ENCODE measurements at places on chromosomes 1 and 21.
A peak's percentile ranks its signal among the peaks of the same experiment; 100 is the strongest.

DNA sequence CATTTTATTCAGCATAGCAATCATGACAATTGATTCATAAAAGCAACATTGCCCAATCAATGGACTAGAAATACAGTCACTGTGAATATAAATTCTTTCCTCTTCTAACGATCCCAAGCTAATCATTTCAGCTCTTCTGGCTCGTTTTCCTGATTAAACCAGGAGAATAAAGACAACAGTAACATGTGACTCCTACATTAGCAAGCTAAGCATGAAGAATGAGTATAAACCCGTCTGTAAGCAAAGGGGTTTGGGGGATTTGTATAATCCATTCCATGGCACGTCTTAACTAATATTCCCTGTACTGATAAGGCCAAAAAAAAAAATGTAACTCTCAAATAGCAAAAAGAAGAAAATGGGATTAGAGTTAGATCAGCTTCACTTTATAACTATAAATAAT is 21.6 kb downstream of the IRF2BP2 start:
- no peak for DNase-seq

DNA sequence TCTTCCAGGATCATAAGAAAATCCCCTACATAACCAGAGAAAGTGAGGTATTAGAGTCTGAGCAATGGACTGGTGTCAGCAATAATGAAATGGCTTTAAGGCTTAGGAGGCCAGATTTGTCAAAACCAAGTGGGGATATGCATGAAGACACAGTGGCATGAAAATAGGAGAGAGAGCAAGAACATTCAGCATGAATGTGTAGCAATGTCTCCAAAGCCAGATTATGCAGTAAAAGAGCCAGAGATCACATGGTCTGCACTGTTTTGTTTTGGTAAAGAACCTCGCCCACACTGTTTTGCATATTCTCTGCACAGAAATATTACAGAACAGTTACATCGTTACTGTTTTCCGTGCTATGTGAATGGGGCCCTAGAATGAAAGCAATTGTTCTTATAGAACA is 589.4 kb downstream of the PLPP3 start:
- DNase-seq, result no peak

DNA sequence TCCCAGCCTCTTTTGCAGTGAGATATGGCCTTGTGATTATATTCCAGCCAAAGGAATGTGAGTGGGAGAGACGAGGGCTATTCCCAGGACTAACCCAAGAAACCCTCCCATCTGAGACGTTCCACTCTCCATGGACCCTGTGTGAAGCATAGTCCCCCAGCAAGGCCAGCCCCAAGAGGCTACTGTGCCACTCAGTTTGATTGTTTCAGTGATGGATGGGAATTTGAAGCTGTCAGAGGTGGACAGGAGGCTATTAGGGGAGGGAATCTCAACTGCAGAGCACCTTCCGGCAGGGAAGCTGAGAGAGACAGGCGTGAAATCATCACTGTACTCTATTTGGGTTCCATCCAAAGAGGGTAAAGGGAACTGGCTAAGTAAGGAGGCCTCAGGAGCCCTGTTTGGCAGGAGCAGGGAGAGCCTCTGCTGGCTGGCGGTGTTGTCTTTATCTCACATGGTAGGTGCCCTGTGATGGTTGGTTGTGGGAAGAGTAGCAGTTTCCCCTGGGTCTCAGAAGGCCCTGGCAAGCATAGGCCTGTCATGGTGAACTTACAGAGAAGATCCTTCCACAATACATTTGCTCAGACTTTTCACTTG is 3.4 kb upstream of the TEX35 start:
- no peak for DNase-seq

DNA sequence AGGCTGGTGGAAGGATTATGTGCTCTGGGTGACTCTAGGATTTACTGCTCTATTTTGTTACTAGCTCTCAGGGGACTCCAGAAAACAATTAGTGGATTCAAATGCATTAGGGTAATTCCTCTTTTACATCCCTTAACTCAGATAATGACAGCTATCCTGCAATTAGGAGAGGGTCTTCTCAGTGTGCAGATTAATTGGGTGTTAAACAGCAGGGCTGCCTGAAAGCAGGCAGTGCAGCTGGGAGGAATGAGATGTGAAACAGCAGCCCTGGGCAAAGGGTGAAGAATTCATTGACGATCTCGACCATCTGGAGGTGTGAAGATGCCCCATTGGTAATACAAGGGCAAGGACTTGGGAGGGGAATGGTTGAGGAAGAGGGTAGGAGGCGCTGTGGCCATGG is 66.1 kb downstream of the HTR6 start:
- no peak for DNase-seq

GRCh38 chr1:100348549-100349144 is 3.7 kb upstream of the CDC14A start:
- DNase-seq, result no peak

- DNase-seq, result peak; percentile 32
Measured at GRCh38 chr1:26530410-26530894, 891 bp downstream of the RPS6KA1 start.

- no peak for DNase-seq
Measured at GRCh38 chr1:51842261-51842660, 36.3 kb downstream of the NRDC start.

DNA sequence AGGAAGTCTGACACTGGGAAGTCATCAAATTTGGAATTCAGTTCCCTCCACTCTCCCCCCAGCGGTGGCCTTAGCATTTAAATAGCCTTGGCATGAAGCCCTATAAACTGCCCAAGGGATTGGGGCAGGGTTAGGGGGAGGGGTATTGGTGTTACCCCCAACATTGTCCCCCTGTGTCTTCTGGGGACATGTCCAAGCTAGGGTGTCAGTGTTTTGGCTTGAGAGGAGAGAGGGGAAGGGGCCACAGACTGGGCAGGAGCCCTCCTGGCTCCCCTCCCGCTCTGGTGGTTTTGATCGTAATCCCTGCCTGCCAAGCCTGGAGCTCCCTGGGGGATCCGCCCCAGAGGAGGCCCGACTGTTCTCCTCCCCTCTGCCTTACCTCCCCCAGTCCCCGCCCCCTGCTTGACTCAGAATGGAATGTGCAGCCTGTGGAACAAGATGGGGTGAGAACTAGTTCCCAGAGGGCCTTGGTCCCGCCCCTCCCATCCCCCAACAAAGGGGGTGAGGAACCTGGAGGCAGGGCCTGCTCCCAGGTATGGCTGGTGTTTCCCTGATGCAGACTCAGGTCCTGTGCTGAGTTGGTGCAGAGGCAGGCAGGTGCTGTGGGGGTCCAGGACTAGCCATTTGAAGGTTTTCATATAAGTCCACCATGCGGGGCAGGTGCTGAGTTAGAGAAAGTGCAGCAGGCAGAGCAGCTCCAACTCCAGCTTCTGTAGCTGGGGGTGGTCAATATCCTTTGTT is 7.4 kb downstream of the SOX13 start:
- peak; percentile 99 for DNase-seq

DNA sequence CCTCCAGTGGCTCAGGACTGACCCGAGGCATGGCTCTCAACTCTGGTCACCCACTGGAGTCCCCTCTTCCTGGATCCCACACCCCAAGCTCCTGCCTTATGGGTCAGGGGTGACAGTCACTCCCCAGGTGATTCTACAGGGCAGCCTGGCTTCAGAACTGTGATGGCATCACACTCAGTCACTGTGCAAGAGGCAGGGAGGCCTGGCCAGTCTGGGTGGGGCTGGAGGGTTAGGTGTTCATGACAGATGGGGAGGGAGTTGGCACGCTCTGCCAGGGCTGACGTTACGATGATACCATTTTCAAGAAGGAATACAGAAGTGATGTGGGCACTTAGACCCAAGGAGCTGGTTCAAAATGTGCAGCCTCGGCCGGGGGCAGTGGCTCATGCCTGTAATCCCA is 25.2 kb upstream of the ABCG1 start:
- no peak for DNase-seq

GRCh38 chr1:216332003-216332402 is 91.2 kb downstream of the USH2A start:
- DNase-seq, result no peak

DNA sequence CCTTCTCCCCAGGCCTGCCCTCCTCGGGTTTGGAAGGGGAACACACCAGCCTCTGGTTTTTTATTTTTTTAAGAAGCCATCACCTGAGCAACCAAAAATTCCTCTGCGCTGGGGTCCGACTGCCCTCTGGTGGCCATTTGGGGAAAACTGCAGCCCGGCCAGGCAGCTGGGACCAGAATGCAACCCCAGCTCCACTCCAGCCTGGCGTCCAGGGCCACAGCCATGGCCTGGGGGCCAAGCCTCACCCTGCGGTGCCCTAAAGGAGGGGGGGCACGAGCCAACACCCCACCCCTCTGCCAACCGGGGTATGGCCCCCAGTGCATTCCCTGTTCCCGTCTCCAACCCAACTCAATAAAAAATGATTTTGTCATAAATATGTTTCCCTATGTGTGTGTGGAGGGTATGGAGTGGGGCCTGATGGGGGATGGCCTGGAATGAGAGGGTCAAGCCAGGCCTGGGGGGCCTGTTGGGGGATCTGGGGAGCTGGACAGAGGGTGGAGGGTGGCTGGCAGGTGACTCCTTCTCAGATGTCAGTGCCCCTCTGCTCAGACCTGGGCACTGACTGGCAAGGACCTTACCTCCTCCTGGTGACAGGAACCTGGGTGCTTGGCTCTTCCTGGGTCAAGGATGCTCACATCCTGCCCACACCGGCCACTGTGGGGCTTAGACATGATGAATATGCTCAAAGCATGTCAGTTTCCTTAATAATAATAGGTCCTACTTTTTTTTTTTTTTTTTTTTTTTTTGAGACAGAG is 3.2 kb downstream of the GPR3 start:
- peak; percentile 90 for DNase-seq

DNA sequence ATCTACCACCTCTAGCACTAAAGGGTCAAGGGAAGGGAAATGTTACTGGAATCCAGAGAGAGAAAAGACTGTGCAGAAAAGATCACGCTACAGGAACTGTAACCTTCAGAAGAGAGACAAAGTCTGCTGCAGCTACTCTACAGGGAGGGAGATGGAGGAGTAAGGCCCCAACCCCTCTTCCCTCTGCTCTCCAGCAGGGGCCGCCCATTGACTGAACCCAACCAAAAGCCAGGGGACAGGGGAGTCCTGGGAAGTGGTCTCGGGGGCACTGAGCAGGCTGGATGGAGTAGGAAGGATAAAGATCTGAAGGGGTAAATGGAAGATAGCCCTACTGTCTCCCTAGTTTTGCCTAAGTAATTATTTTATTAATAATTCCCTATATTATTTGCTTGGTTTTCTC is 72.8 kb upstream of the NR5A2 start:
- DNase-seq, result peak; percentile 49

All from mesendoderm (in vitro differentiated cells).